ENCODE measurements at places on chromosomes 5 and 9.

DNA sequence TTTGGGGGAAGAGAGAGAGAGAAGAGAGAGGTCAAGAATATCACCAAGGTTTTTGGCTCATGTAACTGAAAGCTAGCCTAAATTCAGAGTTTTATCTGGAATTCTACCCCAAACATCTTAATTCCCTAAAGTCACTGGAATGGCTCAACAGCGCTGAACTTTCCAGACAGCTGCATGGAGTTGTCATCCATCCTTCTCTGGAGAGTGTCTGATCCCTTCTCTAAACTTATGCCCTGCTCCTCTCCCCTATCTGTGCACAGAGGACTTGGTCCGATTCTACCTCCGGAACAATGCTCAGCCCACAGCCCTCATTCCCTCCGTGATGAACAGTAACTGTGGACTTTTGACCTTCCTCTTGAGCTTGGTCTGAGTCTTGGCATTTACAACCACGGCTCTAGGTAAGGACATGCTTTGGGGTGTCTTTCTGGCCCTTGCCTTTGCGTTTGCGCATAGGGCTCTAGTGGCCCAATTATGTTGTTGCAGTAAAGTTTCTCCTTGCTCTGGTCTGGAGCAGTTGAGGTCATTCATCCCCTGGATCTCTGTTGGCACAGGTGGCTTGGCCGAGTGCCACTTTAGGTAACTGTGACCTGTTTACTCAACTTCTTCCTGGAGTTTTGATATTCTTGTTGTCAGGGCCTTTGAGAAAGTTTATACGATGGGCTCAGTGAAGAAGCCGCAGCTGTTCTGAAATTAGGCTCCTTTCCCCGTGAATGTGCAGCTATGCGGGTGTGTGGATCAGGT, 18.3 kb upstream of the CD180 start:
- DNase-seq: no peak

GRCh38 chr5:179120421-179120861, 60.3 kb downstream of the ZNF354C start:
- DNase-seq: no peak

DNA sequence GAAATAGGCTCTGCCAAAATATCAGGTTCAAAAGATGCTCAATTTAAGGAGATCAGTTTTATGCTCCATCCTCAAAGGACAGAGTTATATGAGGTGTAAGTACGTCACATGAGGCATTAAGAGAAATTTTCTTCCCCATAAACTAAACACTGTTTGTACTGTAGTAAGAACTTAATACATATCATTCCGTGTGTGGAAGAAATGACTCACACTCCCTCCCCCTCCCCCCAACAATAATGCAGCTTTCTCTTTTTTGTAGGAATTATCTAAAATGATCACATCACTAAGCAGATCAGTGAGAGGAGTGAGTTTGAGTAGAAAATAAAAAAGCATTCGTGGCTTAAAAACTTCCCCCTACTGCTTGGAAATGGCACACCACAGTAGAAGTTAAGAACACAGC, 2.2 kb downstream of the CDH12 start:
- DNase-seq: no peak

DNA sequence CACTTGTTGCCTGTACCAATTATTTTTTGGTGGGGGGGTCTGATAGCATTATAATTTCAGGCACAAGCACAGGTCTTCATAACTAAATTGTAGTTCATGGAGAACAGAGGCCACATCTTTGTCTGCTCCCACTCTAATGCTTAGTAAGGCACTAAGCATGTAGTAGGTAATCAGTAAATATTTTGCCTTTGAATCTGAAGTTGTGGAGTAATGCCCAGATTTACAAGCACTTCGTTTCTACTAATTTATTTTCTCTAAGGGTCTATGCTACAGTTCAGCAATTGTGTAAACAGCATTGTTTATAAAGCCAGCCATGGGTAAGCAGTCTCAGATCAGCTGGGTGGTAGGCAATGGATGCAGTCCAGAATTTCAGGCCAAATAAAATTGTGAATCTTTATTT, 78.6 kb downstream of the GRIA1 start:
- DNase-seq: no peak

DNA sequence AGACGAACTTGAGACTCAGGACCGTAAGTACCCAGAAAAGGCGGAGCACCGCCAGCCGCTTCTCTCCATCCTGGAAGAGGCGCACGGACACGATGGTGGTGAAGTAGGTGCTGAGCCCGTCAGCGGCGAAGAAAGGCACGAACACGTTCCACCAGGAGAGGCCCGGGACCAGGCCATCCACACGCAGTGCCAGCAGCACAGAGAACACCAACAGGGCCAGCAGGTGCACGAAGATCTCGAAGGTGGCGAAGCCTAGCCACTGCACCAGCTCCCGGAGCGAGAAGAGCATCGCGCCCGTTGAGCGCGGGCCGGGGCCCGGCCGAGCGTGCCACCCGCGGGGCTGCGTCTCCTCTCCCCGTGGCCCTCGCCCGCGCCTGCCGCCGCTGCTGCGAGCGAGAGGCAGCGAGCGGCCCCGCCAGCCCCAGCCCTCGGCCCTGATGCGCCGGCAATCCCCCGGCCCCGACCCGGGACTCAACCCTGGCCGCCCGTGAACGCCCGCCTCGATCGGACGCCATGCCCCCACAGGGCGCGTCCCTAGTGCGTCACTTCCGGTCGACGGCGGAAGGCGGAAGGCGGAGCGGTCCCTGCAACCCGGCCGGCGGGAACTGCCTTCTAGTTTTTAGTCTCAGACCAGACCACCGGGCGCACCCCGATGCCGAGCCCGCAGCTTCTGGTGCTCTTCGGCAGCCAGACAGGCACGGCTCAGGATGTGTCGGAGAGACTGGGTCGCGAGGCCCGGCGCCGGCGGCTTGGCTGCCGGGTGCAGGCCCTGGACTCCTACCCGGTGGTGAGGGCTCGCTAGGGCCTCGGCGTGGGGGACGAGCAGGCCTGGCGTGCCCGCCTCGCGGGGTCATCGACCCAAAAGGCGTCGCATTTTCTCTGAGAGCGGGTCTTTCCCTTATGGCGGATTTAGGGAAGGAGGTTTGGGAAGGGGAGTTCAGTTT, at the start of the genes NDOR1 and TMEM203:
Gene NDOR1, plus strand, starts transcription at position 575 of the 944 bp plus-strand sequence. Its CDS starts 78 bp downstream, at position 653.
Gene TMEM203, minus strand, starts transcription at position 523 of the 944 bp plus-strand sequence. Its CDS starts 234 bp downstream, at position 289.
- DNase-seq: peak; percentile 85

DNA sequence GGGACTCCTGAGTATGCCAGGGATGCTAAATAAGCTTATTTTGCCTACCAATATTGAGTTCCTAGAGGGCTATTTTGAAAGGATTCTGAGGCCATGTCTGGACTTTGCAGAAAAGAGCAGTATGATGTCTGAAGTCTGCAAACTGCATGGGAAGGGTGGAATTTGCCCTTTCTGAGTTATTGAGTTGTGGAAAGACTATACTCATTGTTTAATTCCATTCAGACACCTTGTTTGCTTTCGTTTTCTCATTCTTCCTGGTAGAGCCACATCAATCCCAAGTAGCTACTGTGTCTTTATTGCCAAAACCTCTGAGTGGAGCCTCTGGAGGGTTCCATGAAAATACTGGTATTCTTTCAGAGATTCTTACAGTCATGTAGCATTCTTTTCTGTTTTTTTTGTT, 50.9 kb upstream of the PPP1R2B start:
- DNase-seq: no peak

DNA sequence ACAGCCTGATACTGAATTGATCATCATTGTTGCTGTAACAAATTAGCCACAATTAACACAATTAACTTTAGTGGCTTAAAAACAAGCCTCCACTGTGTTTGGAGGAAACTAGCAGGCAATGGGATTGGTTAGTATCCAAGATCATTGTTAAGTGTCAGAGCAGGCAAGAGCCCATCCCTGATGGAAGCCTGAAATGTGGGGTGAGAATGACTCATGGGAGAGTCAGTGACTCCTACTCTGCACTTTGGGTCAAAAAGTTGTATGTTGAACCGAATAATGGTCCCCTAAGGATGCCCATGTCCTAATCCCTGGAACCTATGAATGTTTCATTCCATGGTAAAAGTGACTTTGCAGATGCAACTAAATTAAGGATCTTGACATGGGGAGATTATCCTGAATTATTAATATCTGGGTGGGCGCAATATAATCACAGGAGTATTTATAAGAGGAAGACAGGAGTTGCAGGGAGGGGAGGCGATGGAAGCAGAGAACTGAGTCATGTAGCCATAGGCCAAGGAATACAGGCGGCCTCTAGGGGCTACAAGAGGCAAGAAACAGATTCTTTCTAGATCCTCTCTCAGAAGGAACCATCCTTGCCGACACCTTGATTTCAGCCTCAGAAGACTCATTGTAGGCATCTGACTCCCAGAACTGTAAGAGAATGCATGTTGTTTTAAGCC, 28.8 kb downstream of the ALG2 start:
- DNase-seq: no peak

DNA sequence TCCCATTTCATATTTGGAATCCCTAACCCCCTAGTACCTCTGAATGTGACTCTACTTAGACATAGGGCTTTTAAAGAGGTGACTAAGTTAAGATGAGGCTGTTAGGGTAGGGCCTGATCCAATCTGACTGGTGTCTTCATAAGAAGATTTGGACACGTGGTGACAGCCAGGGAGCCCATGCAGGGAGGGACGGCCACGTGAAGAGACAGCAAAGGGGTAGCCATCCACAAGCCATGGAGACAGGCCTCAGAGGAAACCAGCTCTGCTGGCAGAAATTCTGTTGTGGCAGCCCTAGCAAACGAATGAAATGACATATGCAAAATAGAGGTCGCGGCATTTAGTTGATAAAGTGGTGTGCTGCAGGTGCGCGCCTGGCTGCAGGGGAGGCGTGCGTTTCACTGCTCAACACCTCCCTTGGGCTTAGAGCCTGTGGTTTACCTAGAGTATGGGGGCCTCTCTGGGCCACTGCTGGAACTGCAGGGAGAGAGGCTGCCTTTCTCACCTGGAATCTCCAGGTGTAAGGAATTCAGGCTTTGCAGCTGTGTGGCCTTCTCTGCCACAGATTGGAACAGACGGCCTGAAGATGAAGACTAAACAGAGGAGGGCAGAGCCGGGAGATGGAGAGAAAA, 7.1 kb upstream of the AFAP1L1 start:
- DNase-seq: no peak

DNA sequence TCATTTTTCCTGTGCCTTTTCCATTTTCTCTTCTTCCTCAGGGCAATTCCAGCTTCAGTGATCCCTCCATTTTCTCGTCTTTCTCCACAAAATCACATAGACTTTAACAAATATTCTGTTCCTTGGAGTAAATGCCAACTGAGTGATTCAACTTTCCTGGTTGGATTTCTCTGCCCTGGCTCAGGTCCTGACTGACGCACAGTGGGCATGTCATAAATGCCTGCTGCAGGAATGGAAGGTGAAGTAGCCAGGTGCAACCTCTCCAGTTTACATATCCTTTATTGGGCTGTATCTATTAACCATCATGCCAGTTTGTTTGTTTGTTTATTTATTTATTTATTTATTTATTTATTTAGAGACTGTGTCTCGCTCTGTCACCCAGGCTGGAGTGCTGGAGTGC, 95.1 kb downstream of the MEF2C start:
- no peak for DNase-seq

DNA sequence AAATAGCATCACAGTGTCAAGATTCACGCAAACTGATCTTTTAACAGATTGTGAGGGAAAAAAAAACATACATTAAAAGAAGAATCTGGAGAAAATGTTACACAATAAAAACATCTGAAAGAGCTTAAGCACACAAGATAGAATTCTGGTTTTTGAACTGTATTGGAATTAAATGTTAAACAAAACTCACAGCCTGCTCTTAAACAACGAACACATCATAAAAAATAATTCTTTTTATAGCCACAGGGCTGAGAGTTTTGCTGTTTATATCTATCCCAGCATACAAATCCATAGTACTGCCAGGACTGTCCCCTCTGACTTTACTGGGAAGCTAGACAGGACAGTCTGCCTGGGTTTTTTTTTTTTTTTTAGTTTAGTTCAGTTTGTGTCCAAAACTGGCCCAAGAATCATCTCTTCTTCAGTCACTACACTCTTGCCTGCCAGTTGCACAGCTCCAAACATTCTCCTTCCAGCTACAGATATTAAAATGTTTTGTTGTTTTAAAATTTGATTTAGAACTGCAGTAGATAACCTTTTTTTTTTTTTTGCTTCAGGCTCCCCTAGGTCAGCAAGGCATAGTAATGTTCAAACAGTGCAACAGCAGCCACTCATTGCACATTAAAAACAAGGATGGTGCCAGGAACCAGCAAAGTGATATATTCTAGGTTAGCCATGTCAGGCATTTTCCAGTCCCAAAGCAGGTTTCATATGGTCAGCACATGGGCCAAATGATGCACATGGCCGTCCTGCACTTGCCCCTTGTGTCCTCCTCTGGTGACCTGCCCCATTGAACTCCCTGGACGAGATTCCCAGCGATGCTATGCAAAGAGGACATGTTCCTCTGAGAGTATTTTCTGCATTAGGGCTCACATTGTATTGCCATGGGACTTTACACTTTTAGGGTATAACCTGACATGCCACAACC, 173.6 kb downstream of the ARL15 start:
- DNase-seq: no peak

GRCh38 chr9:97502222-97502983, 937 bp downstream of the TMOD1 start:
- no peak for DNase-seq

DNA sequence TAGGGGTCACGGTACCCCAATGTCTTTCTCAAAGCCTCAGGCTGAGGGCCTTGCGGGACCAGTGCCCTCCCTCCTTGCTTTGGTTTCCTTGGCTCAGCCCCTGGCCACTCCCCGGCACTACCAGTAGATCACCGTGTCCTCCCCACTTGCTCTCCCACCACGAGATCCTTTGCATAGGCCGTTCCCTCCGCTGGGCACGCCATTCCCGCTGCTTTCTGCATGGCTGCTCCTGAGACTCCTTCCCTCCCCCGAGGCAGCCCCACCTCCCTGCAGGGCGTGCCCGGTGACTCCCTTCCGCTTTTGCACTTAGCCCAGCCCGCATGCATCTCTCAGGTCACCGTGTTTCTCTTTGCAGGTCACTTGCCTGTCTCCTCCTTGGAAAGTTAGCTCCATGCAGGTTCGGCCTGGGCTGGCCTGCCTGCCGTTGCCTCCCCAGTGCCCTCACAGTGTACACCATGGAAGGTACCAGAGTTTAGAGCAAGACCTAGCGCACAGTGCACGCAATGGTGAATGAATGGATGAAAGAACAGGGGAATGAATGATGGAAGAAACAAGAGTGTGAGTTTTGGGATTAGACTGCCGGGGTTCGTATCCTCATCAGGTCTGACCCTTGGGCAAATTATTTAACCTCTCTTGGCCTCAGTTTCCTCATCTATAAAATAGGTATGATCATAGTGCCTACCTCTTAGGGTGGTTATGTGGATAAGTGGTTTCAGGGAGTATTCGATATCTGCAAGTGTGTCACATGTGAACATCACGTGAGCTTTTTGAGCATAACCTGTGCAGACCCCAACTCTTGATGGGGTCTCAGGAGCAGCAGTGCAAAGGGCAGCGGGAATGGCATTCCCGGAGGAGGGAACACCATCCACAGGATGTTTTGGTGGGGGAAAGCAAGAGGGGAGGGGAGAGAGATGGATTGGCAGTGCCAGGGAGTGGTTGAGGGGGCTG, 214.3 kb downstream of the C9orf50 start:
- DNase-seq: no peak

Measured in HTR-8/SVneo (cell line).